Breast epithelium (tissue), 4 donors: ENCODE measurements at places on chromosomes 2 and 18.
A peak's percentile ranks its signal among the peaks of the same experiment; 100 is the strongest.

DNA sequence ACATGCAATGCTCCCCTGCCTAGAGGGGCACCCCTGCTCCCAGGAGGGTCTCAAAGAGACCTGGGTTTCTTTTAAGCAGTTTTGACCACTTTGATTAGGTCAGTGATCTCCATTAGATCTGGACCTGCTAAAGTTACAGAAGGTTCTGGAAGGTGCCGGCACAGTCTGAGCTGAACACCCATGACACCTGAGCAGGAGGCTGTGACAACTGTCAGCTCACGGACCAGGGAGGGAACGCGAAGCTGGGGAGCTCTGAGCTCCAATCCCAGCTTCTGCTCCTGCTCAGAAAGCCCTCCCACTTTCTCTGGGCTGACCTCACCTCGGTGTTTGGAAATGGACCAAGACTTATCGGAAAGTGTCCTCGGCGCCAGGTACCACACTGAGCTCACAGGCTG, 113.8 kb downstream of the NFATC1 start:
- DNase-seq = no peak
- no peak overlapping the region for H3K4me3 ChIP-seq

- no peaks in the 10 kb centered on the region for H3K4me1 ChIP-seq
- no peaks in the 10 kb centered on the region for H3K36me3 ChIP-seq
These were observed 70.1 kb downstream of the GTF3C3 start for GRCh38 chr2:196729418-196729817.

GRCh38 chr2:149009576-149010461, 28.7 kb upstream of the LYPD6B start:
- no peak for DNase-seq
- H3K4me1 ChIP-seq = peaks cover 11% of the 10 kb centered on the region
- H3K4me3 ChIP-seq = no peak overlapping the region
- H3K27ac ChIP-seq = no peak overlapping the region

DNA sequence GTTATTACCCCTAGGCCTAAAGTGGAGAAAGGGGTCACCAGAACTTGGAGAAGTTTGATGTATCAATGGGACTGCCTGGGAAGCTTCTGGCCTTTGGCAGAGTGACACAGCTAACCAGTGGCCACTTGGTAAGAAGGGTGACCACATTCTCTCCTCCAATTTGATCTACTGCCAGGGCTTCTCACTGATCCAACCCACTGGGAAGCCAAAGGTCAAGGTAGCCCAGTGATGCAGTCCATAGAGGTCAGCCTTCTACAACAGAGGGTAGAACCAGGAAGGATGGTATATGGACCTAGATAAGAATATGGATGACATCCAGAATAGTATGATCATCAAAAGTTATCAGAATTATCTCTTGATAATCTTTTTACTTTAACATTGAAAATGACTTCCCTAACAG, 493.6 kb downstream of the NYAP2 start:
- H3K4me1 ChIP-seq = no peaks in the 10 kb centered on the region
- no peak overlapping the region for H3K27ac ChIP-seq
- no peaks in the 10 kb centered on the region for H3K36me3 ChIP-seq
- no peaks in the 10 kb centered on the region for H3K27me3 ChIP-seq
- DNase-seq = no peak

GRCh38 chr2:18373664-18374063, 186.8 kb downstream of the RDH14 start:
- no peak overlapping the region for H3K27ac ChIP-seq
- no peak for DNase-seq
- H3K27me3 ChIP-seq = no peaks in the 10 kb centered on the region
- no peaks in the 10 kb centered on the region for H3K36me3 ChIP-seq

DNA sequence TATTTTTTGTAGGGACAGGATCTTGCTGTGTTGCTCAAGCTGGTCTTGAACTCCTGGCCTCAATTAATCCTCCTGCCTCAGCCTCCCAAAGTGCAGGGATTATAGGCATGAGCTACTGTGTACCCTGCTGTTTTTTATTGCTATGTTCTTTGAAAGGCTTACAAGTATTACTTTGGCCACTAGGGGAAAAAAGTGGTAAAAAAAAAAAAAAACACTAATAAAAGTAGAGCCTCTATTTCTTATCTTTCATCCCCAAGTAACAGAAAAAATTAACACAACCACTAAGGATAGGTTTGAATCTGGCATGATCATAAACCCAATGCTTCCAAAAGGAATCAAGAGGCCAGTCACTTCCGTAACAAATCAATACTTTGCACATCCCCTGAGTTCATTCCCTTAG, 11.6 kb downstream of the NOL10 start:
- no peak for DNase-seq
- no peak overlapping the region for H3K4me3 ChIP-seq
- no peaks in the 10 kb centered on the region for H3K4me1 ChIP-seq
- H3K27ac ChIP-seq = no peak overlapping the region

- no peak overlapping the region for H3K4me3 ChIP-seq
- H3K4me1 ChIP-seq = peaks cover 7% of the 10 kb centered on the region
- H3K27ac ChIP-seq = no peak overlapping the region
- no peak for DNase-seq
- H3K27me3 ChIP-seq = no peaks in the 10 kb centered on the region
- H3K36me3 ChIP-seq = no peaks in the 10 kb centered on the region
These were observed 92.9 kb upstream of the ST3GAL5 start for GRCh38 chr2:85981579-85982247.

DNA sequence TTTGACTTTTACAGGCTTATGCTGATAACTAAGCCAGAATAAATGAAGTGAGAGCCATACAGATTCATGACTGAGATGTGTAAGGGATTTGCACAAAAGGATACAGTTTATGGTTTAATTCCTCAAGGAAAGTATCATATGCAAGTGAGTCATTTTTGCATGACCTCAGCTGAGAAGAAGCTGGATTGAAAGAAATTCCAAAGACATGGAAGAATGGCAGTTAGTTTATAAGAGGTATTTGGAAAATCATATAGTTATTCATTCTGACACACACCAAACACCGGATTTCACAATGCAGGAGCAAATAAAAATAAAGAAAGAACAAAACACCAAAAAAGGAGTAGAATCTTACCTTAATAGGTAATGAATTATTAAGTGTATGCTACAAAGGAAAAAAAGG, 83.2 kb upstream of the RND3 start:
- H3K4me3 ChIP-seq = no peak overlapping the region
- H3K4me1 ChIP-seq = no peaks in the 10 kb centered on the region
- no peaks in the 10 kb centered on the region for H3K36me3 ChIP-seq
- no peaks in the 10 kb centered on the region for H3K27me3 ChIP-seq

DNA sequence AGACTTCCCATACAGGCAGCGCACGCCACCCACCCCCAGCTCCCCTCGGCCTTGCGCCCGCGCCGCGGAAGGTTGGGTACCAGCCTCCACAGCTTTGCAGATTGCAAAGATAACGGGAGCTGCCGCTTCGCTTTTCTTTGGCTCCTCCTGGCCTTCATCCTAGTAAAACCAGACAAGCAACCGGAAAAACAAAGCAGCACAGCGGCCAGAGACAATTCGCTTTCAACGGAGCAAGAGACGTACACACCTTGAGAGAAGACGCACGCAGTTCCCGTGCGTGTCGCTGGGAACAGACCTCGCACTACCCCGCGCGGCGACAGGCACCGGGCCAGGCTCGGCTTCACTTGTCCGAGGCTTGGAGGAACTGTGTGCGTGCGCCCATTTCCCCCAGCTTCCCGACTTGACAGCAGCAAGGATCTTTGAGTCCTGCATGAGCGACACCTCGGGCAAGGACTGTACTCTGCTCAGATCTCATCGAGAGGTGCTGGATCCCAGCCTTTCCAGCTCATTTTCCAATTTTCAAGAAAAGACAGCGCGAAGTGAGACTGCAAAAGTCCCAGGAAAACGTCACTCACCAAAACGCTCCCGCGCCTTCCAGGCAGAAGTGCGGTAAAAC, 964 bp downstream of the ZBTB7C start:
- DNase-seq = peak; percentile 35
- peaks cover 1% of the 10 kb centered on the region for H3K4me1 ChIP-seq
- no peaks in the 10 kb centered on the region for H3K36me3 ChIP-seq
- H3K4me3 ChIP-seq = peak overlapping the region; percentile 74
- peak overlapping the region; percentile 88 for H3K27ac ChIP-seq

DNA sequence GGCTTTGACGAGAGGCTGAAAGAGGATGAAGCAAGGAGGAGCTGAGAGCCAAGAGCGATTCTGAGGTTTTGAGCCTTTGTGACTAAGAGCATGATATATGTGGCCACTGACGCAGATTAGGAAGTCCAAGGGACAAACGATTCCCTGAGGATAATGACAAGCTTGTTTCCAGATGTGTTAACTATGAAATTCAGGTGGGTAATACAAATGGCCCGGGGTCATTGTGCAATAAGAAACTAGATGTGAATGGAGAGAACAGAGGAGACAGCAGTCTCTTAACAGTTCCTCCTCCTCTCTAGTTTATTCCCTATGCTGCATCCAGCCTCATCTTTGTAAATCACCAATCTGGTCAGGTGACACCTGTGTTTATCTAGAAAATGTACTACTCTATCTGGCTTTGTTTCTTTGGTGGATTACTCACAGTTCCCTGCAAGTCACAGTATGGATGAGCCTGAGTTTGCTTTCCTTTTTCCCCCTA, 84.2 kb downstream of the SOCS6 start:
- no peak overlapping the region for H3K4me3 ChIP-seq
- DNase-seq = no peak
- H3K27ac ChIP-seq = peak overlapping the region; percentile 46
- no peaks in the 10 kb centered on the region for H3K4me1 ChIP-seq

- peak overlapping the region; percentile 96 for H3K4me3 ChIP-seq
- DNase-seq = no peak
- H3K27ac ChIP-seq = peak overlapping the region; percentile 97
- H3K36me3 ChIP-seq = no peaks in the 10 kb centered on the region
- no peaks in the 10 kb centered on the region for H3K4me1 ChIP-seq
These were observed 186.8 kb downstream of the ZEB2 start for GRCh38 chr2:144333143-144333555.

- H3K27me3 ChIP-seq = no peaks in the 10 kb centered on the region
- no peaks in the 10 kb centered on the region for H3K4me1 ChIP-seq
- H3K4me3 ChIP-seq = no peak overlapping the region
- no peaks in the 10 kb centered on the region for H3K36me3 ChIP-seq
- DNase-seq = no peak
- peak overlapping the region; percentile 43 for H3K27ac ChIP-seq
These were observed 99.1 kb upstream of the HDAC4 start for GRCh38 chr2:239499726-239500573.

GRCh38 chr2:135874777-135875365, 1.4 kb downstream of the MCM6 start:
- H3K4me1 ChIP-seq = peaks cover 6% of the 10 kb centered on the region
- H3K27me3 ChIP-seq = no peaks in the 10 kb centered on the region
- H3K27ac ChIP-seq = no peak overlapping the region
- no peaks in the 10 kb centered on the region for H3K36me3 ChIP-seq

DNA sequence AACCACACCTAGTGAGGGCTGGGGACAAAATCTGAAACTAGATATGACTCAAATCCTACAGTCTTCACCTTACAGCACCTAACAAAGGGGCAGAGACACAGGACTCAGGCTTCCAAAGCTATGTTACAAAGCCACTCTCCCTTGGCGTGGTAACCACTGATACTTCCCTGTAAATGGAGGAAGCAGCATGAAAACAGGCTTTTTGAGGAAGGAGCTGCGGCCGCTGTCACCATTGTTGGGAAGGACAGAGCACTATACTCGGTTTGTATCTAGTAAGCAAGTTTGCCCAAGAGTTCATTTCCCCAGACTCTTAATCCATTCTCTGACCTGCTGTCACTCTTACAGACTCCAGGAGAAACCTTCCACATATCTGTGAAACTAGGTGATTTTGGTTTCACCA, 60.3 kb downstream of the LONRF2 start:
- no peak overlapping the region for H3K4me3 ChIP-seq
- DNase-seq = no peak

DNA sequence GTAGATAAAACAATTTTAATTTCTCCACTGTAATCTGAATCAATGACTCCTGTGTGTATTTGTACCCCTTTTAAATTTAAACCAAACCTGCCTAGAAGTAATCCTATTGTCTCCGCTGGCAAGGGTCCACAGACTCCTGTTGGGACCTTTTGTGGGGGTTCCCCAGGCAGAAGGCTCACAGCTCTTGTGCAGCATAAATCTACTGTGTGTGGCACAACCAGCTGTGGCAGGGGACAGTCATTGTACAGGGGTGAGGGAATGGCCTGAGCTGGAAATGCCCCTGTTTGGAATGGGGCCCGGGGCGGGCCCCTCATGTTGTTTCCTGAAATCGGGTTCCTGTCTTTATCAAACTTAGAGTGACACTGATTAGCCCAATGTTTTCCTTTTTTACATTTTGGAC, 318.2 kb upstream of the FAM98A start:
- no peaks in the 10 kb centered on the region for H3K27me3 ChIP-seq
- H3K27ac ChIP-seq = no peak overlapping the region
- H3K36me3 ChIP-seq = no peaks in the 10 kb centered on the region
- H3K4me1 ChIP-seq = no peaks in the 10 kb centered on the region

DNA sequence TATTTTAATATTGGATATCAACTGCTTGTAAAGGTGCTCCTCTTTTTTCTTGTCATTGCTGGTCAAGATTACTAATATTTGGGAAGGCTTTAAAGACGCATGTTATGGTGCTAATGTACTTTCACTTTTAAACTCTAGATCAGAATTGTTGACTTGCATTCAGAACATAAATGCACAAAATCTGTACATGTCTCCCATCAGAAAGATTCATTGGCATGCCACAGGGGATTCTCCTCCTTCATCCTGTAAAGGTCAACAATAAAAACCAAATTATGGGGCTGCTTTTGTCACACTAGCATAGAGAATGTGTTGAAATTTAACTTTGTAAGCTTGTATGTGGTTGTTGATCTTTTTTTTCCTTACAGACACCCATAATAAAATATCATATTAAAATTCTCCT, 38.2 kb downstream of the COL3A1 start:
- H3K27ac ChIP-seq = no peak overlapping the region
- H3K36me3 ChIP-seq = peaks cover 4% of the 10 kb centered on the region
- H3K4me1 ChIP-seq = no peaks in the 10 kb centered on the region
- DNase-seq = no peak
- H3K4me3 ChIP-seq = no peak overlapping the region

DNA sequence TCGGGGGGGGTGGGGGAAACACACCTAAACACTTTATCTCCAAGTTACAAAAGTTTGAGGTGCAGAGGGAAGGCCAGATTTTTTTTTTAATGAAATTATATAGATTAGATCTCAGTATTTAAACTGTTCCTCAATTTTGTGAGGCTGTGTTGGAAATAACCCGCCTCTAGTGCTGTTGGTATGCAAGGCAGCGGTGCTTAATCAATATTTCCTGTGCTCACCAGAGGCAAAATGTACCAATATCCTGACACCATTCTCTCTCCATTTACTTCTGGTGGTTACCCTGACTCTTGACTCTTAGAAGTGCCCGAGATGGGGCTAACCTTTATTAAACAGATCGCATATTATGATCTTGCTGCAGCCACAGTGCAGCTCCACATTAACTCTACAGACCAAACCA, 54.8 kb upstream of the EML6 start:
- H3K4me3 ChIP-seq = no peak overlapping the region
- H3K4me1 ChIP-seq = peaks cover 36% of the 10 kb centered on the region
- no peaks in the 10 kb centered on the region for H3K36me3 ChIP-seq

- no peaks in the 10 kb centered on the region for H3K36me3 ChIP-seq
- no peak overlapping the region for H3K27ac ChIP-seq
- no peak overlapping the region for H3K4me3 ChIP-seq
- no peaks in the 10 kb centered on the region for H3K27me3 ChIP-seq
These were observed 2.3 kb upstream of the NCKAP5 start for GRCh38 chr2:133570542-133570941.
